ENCODE measurements at places on chromosomes 6 and 20.

DNA sequence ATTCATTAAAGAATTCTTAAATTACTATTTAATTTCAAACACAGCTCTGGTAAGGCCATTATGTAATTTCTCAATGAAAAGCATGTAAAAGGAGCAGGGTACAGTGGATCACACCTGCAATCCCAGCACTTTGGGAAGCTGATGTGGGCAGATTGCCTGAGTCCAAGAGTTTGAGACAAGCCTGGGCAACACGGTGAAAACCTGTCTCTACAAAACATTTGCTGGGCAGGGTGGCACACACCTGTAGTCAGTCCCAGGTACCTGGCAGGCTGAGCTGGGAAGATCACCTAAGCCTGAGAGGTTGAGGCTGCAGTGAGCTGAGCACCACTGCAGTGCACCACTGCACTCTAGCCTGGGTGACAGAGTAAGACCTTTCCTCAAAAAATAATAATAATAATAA, 37.4 kb downstream of the MDN1 start:
- DNase-seq, result no peak

GRCh38 chr6:135624402-135625295, 127.1 kb upstream of the AHI1 start:
- no peak for DNase-seq

- peak; percentile 93 for DNase-seq
Observed at GRCh38 chr6:158834675-158835385, 15.7 kb upstream of the EZR start.

DNA sequence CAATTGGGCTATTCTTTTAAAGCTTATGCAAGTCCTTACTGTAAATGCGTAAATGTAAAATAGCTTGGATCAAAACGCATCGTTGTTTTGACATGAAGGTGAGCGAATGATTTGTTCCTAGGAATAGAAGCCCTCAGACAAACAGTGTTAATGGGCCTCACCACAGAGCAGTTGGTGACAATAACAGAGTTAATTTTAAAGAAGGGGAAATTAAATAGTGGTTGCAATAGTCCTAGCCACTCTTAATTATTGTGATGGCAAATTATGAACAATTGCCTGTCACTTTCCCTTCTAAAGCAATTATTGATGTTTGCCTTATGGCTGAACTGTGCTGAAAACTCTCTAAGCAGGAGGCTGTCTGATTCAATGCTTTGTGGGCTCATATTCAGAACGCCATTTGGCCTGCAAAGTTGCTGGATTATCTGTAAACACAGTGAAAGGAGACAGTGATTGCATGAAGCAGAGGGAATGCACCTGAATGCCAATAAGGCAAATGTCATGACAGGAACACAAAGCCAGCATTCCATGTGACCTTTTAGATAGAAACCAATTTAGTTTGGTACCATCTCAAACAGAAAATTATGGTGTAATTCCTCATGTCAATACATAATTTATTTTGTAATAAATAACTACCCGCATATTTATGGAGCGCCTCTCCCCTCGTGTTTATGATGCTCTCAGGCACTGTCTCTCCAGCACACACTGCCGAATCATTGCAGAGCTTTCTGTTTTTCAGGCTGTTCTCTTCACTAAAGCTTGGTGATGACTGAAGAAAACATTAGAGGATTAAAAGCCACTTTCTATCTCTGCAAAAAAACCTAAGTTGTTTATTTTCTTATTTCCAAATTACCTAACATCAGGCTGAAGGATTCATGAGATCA, 387.5 kb downstream of the HACE1 start:
- DNase-seq, result no peak

DNA sequence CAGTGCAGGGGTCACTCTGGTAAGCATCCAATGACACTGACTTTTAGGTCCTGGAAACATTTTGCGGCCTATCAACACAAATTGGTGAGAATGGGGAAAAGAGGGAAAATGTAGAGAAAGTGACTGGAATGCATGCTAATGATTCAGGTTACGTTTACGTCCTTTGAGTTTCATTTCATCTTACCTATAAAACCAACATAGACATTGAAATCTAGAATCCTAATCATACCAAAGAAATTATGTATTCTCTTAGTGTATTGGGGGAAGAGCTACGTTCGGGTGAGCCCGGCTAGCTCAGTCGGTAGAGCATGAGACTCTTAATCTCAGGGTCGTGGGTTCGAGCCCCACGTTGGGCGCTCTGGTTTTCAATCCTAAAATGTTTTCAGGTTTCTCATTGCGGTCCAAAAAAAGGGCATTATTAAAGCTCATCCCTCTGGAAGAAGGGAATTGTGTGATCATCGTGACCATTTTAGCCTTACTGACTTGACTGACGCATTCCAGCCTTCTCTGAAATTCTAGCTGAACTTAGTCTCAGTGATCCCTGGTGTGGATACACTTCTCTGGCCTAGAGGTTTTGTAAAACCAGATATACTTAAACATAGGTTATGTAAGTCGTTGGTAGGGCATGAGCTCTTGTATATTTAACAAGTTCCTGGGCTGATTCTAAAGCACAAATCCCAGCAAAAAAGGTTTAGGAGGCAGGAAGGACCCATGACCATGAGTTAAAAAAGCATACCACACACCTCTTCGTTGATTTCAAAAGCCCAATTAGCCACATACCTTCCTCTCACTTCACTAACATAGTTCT, 18.3 kb downstream of the HMGN4 start:
- DNase-seq, result peak; percentile 75

GRCh38 chr6:16493112-16493511, 254.7 kb downstream of the GMPR start:
- DNase-seq, result no peak

GRCh38 chr6:160141001-160141726, 19.5 kb downstream of the SLC22A1 start:
- no peak for DNase-seq

- no peak for DNase-seq
Observed at GRCh38 chr6:132673376-132674094, 14.6 kb upstream of the TAAR1 start.

GRCh38 chr6:161233986-161234661, 39.7 kb downstream of the AGPAT4 start:
- DNase-seq, result peak; percentile 33

GRCh38 chr6:110999634-111000270, 17.9 kb downstream of the RPF2 start:
- peak; percentile 14 for DNase-seq

GRCh38 chr6:154134471-154135147, 95.6 kb downstream of the OPRM1 start:
- DNase-seq, result no peak

DNA sequence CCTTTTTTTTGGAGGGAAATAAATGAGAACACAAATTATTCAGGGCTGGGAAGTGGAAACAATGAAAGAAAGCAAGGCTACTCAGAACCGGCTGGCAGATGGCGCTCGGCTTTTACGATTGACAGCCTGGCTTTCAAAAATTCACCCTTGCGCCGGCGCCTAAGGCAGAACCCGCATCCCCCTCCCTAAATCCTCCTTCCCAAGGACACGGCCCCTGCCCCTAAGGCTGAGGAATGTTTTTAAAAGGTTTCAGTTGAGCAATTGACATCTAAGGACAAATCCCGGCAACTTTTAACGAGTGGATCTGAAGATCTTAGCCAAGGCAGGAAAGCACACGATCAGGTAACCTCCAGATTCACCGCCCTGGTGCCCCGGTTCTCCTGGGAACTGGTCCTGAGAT, 16.3 kb downstream of the GNAS start:
- peak; percentile 60 for DNase-seq

DNA sequence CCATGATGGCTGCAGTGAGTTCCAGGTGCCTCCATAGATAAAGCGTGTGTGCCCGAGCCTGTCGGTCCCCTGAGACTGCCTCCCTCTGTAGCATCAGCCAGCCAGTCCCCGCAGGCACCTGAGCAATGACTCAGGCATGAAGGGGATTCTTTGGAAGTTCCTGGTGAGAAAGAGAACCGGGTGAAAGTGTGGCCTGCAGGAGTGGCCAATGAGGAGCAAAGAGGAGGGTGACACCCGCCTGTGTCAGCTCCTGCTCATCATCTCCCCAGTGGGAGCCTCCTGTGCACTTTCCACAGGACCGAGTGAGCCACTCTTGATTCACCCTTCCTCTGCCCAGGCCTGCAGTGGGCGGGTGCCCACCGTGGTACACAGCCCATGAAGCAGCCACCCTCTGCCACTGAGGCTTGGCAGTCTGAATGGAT, 71.2 kb upstream of the PTPN1 start:
- no peak for DNase-seq

GRCh38 chr6:89310929-89311328, 4.2 kb downstream of the GABRR2 start:
- DNase-seq, result peak; percentile 25

DNA sequence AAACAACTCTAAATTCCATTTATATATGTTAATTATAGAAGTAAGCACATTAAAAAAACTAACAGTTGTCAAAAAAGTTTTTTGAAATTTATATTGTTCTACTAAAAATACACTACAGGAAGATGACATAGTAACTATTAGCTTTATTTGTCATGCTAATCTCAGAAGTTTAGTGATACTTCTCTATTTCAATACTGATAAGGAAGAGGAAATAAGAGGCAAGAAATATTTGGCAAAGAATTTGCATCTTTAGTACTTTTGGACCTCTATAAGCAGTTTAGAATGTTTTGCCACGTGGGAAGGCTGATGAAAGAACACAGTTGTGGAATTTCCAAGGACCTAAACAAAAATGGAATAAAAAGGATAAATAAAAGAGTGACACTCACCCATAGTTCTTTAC, 12.6 kb downstream of the IFNGR1 start:
- no peak for DNase-seq

GRCh38 chr6:99993533-99994251, at the start of gene MCHR2:
TSS of gene MCHR2 (minus strand) at chr6:99994223. CDS start at chr6:99956147, 38,076 bp downstream.
- DNase-seq, result no peak

GRCh38 chr6:170225852-170226417, 64.9 kb downstream of the DLL1 start:
- DNase-seq, result no peak

GRCh38 chr6:169660751-169661390, 41.0 kb downstream of the WDR27 start:
- DNase-seq, result no peak

DNA sequence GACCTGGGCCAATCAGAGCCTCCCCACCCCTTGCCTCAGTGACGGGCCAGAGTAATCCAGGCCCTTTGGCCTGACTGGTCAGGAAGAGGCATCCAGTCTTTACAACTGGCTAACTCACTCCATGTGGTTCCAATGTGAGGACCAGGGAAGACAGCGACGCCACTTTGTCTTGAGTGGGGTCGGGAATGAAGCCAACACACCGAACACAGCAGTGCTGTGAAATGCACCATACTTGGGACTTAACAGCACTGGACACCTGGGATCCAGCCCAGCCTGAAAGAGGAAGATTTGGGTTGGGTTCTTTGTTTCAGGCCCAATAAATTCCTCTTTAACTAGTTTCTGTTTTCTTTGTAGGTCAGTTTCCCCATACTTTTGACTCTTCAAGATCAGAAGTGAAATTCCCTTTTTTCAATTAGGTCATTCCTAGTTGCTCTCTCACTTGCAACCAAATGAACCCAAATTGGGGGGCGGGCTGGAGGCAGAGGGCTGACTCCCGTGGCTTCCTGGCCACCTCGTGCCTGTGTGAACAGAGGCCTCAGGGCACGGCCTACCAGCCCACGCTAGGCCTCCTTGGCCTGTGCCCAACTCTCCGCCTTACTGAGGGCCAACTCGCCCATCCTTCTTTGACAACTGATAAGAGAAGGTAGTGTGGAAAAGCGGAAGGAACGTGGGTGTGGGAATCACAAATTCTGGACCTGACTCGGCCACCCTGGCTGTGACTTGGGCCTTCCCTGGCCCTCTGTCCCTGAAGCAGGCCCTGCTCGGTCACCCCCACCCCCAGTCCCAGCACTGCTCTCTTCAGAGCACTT, 17.1 kb downstream of the SULF2 start:
- no peak for DNase-seq

- no peak for DNase-seq
Observed at GRCh38 chr6:42569102-42570028, 5.5 kb downstream of the UBR2 start.

GRCh38 chr6:2770171-2770570, 5.0 kb downstream of the WRNIP1 start:
- DNase-seq, result no peak

GRCh38 chr6:21455071-21455470, 138.5 kb upstream of the SOX4 start:
- DNase-seq, result no peak

Data from NCI-H524 (cell line).